ENCODE measurements at places on chromosomes 3 and 15. TPM values are rescaled to one million over a fixed set of nuclear protein-coding genes. Genes with fewer than 3 reads are reported as not detected.

Gene FGF12
- polyA plus RNA-seq = 3.1 TPM

Gene SLC6A11
- 0.81 TPM for polyA plus RNA-seq

Gene NANOGP8
- 0.30 TPM for polyA plus RNA-seq

Gene CSTA
- not detected for polyA plus RNA-seq

Gene NR1I2
- polyA plus RNA-seq = 25.0 TPM

Gene ISLR2
- polyA plus RNA-seq = 2.8 TPM

Gene SOX2
- 3.3 TPM for polyA plus RNA-seq

Gene HTR3E
- polyA plus RNA-seq = not detected

Gene VIPR1
- polyA plus RNA-seq = 0.64 TPM
